Glutamatergic neuron (in vitro differentiated cells): ENCODE measurements at places on chromosomes 6 and 20. TPM values are rescaled to one million over a fixed set of nuclear protein-coding genes. Genes with fewer than 3 reads are reported as not detected.

DNA sequence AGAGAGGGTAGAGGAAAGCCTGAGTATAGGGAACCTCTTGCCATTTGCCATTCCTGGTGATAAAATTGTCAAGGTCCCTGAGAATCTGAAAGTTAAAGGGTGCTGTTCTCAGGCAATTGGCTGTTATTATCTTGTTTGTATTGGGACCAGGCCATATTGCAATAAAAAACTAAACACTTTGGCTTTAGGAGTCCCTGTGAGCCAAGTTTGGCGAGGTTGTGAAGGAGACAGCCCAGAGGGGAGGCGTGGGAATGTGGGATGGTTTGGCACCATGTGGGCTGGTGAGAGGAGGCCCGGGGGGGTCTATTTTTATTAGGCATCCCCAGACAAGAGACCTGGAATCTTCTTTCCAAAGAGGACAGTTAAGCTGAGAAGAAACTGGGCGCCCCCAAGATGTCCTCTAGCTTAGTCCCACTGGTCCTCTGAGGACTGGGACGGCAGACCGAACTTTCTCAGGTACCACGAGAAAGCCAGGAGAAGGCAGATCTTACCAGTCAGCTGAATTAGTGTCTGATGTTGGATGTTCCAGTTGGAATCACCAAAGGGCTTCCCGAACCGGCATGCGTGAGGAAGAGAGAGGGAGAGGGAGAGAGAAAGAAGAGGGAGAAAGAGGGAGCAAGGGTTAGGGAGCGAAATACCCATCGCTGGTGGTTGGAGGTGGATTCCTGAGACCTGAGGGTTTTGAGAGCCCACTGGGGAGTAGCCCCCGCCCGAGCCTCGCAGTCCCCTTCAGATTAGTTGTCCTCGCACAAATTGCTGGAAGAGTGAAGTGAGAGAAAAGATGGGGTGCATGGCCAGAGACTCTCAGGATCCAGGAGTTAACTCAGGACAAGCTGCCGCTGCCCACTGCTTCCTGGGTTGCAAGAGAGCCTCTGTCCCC lies 24.4 kb downstream of the DYNLT1 start:
- DNase-seq = no peak

The MLIP gene
- 0.44 TPM for total RNA-seq

- no peak for DNase-seq
Observed at GRCh38 chr6:78462728-78463127, 404.6 kb upstream of the IRAK1BP1 start.

- DNase-seq = no peak
Observed at GRCh38 chr6:117483645-117484016, 1.2 kb downstream of the DCBLD1 start.

DNA sequence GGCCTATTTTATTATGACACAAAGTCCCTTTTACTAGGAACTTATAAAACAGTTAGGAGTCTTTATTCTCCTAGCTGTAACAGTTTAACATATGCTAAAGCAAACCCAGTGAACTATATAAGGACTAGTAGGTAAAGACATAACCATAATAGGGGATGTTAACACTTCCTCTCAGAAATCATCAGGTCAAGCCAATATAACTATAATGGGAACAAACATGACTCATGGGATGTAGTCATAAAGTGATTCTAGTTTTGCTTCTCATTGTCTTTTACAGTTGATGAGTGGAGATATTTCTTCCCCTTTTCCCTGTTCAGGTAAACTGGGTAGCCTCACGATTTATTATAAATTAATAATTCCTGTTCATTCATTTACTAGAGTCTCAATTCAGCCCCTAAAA lies 9.7 kb downstream of the PTCHD4 start:
- DNase-seq = no peak

DNA sequence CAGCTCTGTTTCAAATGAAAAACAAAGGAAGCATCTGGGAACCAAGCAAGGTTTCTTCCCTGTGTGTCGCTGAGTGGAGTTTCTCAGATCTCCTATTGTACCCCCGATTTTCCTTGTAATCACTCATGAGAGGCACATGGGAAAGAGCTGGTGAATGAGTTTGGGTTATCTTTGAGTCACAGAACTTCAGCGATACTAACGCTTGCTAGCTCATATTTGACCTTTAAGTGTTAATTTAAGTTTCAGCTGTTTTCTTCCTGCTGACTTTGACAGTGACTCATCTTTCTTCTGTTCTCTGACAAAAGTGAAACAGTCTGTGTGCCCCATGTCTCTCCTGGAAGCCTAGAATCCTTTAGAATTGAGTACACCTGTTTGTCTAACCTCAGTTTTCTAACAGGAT lies 261.1 kb upstream of the RGS17 start:
- DNase-seq = no peak
